ENCODE measurements at places on chromosomes 5 and 9. TPM values are rescaled to one million over a fixed set of nuclear protein-coding genes. Genes with fewer than 3 reads are reported as not detected.

DNA sequence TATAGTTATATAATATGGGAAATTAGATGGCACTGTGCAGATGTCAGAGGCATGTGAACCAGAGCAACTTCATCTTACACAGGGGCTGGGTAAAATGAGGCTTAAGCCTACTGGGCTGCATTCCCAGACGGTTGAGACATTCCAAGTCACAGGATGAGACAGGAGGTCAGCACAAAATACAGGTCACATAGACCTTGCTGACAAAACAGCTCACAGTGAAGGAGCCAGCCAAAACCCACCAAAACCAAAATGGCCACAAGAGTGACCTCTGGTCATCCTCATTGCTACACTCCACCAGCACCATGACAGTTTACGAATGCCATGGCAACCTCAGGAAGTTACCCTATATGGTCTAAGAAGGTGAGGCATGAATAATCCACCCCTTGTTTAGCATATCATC, 479.4 kb downstream of the TLR4 start:
- DNase-seq, result no peak

- no peak for DNase-seq
Observed at GRCh38 chr9:38029915-38030638, 39.0 kb downstream of the SHB start.

RABEPK gene
- 37.7 TPM for total RNA-seq

DNA sequence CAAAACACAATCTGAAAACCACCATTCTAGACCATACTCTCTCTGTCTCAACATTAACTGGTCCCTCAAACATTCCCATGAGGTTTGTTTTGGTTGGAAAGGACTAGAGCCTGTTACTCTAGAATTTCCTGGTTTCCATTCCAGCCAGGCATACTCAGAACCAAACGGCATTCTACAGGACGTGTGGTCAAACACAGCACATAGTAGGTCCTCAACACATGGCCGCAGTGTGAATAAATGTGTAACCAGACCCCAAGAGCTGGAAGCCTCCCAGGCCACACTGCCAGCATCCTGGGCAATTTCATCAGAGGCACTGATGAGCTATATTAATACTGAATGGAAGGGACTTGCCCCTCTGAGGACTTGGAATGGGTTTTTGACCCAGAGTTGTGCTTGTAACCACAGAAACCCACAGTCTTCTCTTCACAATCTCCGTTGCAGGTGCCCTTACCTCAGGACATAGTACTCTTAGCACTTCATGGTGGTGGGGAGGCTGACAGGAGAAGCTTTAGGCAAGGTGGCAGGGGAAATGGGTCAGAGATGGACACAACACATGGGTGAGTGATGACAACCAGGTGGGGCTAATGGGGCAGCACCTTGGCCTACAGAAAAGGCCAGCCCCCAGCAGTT, 66.0 kb downstream of the ZNF366 start:
- no peak for DNase-seq

GRCh38 chr5:65305913-65306312, 175.8 kb downstream of the ADAMTS6 start:
- no peak for DNase-seq

RIC1 gene
- 19.9 TPM for total RNA-seq

- peak; percentile 78 for DNase-seq
Observed at GRCh38 chr9:137665697-137666512, 47.1 kb downstream of the EHMT1 start.

FOXD4 gene
- 0.26 TPM for total RNA-seq

All from H7 (cell line).